ENCODE measurements at places on chromosomes 2 and 18.

DNA sequence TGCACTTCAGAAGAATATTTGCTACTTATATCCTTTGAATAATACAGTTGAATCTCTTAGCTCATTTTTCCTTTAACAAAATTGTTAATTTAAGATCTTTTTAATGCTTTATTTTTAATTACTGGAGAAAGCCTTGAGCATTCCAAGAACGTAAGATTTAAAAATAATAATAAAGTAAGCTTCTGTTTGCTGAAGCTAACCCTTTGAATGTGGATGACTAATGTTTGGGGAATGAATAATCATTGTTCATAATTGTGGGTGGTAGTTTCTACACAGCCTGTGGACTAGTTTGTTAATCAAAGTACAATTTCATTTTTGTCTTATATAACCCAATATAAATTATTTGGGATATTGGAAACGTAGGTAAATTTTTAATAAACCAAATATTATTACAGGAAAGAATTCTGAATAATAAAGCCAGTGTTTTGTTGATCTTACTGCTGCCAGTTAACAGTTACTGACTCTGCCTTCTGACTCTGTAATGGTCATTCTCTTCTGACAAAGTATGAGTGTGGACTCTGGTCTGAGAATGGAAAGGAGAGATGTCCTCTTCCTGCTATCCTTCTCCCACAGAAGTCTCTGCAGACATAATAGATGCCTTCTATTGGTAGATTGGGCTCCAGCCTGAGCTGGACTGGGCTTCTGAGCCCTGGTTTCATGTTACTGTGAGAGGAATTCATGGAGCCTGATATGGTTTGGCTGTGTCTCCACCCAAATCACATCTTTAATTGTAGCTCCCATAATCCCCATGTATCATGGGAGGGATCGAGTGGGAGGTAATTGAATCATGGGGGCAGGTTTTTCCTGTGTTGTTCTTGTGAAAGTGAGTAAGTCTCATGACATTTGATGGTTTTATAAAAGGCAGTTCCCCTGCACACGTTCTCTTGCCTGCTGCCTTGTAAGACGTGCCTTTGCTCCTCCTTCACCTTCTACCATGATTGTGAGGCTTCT, 292.7 kb upstream of the SLC39A10 start:
- no peak for DNase-seq

DNA sequence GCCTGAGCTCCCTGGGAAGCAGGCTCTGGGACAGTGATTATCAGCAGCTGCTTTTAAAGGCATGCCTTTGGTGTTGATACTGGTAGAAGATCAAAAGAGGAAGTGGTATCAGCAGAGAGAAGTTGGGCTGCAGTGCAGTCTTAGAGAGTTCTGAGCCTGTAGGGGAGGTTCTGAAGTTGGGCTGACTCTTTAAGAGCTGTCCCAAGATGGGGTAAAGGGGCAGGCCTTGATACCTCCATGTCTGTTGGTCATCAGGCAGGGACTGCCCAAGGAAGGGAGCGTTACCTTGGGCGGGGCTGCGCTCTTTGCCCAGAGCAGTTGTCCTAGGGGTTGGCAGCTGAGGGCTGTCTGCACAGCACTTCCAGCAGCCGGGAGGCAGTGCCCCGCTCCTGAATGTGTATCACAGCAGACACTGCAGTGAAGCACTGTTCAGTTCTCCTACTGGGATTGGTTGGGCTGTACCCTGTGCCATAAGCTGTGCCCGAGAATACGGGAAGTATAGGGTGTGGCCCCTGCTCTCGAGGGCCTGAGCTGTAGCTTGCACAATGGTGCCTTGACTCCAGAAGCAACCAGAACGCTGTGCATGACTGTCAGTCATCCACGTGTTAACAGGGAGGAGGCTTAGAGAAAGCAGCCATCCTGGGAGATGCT, 177.0 kb downstream of the CTIF start:
- no peak for DNase-seq

- no peak for DNase-seq
Measured at GRCh38 chr18:73897517-73897916, 250.1 kb downstream of the FBXO15 start.

DNA sequence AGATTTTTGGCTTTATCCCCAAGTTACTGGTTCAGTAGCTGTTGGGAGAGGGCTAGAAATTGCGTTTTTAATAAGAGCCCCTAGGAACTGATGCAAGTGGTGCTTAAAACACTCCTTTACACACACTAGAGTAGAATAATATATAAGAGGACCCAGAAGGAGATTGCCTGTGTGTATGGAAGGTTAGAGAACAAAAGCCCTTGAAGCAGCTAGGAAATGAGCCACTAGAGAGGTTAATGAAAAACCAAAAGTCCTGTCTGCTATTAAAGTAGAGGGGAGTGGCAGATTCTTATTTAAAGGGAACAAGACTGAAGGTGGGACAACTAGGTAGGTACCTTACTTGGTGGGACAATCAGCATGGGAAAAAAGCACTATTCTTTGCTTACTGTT, 14.4 kb upstream of the SLC39A10 start:
- DNase-seq = no peak

Measured in CD4-positive, alpha-beta T cell treated with Interleukin-10 for 1 hour (primary cell).